CD4-positive, alpha-beta T cell treated with Interleukin-12 subunit alpha and Interleukin-12 subunit beta, for 1 hour (primary cell): ENCODE measurements at places on chromosomes 6 and 20.

DNA sequence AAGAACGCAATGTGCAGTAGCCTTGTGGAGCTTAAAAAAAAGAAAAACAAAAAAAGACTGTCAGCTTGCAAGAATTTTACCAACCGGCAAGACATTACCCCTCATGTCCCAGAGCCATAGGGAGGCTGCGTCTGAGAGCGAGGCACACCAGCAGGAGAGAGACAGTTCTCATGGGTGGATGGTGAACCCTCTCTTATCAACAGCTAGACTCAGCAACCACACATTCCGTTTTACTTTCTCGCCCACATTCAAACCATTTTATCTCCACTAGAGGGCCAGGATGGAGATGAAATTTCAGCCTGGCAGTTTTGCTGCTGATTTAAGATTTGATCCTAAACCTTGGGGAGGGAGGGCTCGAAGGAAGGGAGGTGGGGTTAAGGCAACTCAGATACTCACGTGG lies 247.0 kb downstream of the ATXN1 start:
- peak; percentile 66 for DNase-seq

DNA sequence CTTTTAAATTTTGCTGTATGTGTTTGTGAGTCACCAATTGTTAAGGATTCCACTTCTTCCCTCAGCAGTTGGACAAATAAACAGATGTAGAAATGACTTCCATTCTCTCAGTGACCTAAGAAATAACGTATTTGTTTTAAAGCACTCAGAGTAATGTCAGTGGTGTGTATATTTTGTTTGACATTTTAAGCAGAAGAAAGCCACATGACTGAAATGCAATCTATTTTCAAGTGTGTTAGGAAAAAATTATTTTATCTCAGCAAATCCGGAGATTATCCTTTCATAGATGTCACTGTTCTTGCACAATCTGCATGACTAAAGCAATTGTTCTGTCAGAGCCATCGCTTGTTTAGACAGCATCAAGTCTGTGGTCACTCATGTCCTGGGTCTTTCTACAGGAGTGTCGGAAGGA lies 77.1 kb downstream of the JAG1 start:
- DNase-seq, result no peak

- DNase-seq, result no peak
Measured at GRCh38 chr6:16721977-16722376, 39.3 kb downstream of the ATXN1 start.

DNA sequence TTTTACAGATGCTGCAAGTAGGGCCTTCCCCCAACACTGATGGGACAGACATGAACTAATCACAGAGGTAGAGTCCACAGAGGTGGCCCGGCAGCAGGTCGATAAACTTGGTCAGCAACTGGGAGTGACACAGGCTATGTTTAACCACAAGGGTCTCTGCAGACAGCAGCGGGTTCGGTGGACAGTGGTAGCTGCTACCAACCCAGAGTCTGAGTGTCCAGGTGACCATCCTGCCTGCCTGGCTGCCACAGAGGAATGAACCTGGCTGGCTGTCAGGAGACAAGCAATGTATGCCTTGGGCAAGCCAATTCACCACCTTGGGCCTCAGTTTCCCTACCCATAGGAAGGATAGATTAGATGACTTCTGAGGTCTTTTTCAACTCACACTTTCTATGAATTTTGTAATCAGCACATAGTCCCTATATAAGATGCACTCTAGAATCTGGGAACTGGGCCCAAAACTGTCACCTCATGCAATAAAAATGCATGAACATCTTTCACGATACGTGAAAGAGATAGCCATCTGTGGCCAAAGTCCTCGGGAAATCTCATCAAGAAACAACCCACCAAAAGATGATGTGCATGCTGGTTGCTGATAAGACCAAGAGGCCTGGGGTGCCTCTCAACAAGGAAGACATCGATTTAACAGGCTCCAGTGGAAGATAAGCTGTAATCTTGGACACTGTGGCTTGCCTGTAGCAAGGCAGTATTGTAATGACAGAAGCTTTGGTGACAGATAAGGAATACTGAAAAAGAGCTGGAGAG lies 30.5 kb downstream of the MDGA1 start:
- no peak for DNase-seq

GRCh38 chr6:44029444-44030185 lies 97.6 kb downstream of the MRPL14 start:
- DNase-seq, result no peak

GRCh38 chr6:17836293-17836692 lies 129.6 kb upstream of the NUP153 start:
- no peak for DNase-seq

DNA sequence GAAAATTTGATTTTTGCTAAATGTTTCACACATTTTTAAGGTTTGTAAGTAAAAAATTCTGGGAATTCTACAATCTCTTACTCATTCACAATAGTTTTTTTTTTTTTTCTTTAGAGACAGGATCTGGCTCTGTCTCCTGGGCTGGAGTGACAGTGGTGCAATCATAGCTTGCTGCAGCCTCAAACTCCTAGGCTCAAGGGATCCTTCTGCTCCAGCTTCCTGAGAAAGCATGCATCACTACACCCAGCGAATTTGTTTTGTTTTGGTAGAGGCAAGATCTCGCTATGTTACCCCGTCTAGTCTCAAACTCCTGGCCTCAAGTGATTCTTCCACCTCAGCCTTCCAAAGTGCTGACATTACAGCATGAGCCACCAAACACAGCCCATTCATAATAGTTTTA lies 232.8 kb downstream of the GJA1 start:
- no peak for DNase-seq

- peak; percentile 30 for DNase-seq
Measured at GRCh38 chr6:87723170-87724078, 21.4 kb upstream of the AKIRIN2 start.

GRCh38 chr6:88705601-88706000 lies 257.8 kb downstream of the RNGTT start:
- no peak for DNase-seq

GRCh38 chr20:52312132-52312729 lies 120.7 kb upstream of the ZFP64 start:
- DNase-seq, result peak; percentile 71

DNA sequence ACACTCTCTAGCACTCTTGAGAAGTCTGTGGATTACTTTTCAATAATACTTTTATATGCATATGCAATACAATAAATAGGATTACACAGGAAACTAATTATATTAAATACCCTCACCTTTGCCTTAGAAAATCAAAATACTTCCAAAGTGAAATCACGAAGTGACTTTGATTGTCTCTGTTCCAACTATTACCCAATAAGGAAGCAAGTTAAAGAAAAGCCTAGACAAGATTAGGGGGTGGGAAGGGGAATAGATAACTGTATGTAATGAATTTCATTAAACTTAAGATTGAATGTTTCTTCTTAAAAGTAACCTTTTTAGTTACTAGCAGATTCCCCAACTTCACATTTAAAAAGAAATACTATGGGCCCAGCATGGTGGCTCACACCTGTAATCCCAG lies 66.6 kb upstream of the SOX4 start:
- no peak for DNase-seq

DNA sequence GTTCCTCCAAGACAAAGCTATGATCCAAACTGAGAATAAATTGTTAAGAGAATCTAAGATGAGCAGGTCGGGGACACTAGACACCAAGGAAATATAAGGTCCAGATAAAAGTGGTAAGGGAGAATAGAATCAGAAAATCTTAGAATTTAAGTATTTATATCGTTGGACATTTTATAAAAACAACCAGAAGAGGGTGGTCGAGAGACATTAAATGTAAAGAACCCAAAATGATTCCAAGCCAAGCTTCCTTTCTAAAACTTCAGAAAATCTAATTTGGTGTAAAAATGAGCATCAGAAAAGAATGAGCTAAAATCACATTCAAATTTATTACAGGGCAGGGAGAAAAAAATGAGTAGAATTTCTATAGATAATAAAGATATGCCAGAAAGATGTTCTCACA lies 97.8 kb upstream of the OGFRL1 start:
- peak; percentile 40 for DNase-seq

DNA sequence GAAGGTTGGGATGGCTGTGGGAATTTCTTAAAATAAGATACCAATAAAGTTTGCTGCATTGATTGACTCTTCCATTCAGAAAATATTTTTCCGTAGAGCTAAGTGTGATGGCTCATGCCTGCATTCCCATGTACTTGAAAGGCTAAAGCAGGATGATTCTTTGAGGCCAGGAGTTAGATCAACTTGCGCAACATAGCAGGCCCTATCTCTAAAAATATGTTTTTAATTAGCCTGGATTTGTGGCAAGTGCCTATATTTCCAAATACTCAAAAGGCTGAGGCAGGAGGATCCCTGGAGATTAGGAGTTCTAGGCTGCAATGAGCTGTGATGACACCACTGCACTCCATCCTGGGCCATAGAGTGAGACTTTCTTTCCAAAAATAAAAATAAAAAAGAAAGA lies 431.2 kb upstream of the PTCHD4 start:
- DNase-seq, result no peak

DNA sequence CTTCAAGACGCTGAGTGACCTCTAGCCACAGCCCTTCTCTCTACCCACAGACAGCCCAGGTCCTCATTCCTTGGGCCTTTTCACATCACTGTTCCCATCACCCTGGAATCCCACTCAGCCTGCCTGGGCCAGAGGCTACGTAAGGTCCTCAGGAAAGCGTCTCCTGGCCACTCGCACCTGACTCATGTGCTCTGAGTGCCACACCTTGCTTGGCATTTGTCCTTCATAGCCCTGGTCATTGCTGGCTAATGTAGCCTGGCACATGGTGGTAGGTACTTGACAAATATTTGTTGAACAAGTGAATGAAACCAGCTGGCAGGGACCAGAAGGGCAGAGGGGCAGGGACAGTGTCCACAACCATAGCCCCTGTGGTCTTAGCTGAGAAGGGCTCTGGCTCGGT lies 50.6 kb upstream of the FANCE start:
- DNase-seq, result no peak

DNA sequence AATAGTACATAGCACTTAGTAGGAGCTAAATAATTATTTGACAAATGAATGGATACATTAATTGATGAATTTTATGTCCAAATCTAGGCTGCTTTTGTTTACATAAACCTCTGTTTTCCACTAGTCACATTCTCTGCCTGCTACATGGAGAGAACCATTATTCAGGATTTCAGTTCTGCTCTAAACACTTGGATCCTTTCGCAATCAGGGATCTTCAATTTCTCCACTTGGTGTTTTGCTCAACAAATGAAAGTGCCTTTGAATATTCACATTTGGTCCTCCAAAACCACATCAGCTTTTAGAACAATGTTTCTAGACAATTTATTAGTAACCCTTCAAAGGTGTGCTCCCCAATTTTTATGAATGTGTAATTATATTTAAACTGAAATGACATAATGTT lies 30.6 kb upstream of the HLA-DQB1 start:
- DNase-seq, result no peak

DNA sequence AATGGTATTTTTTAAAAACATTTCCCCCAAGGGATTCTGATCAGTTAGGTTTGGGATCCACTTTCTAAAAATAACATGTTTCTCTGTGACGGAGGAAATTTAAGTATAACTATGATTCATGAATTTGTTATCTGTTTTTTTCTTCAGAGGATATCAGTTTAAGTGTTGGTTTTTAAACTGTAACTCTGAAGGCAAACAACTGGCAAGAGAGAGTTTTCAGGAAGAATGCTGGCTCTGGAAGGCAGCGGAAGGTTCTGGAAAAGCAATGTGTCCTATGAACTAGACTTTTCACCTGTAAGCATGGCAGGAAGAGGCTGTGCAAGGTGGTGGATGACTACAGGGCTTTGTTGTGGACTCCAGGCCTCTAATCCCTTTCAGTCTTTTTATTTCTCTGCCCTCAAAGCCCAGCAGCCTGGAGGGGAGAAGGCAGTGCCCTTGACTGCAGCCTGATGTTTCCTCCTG lies 153.1 kb downstream of the GMPR start:
- DNase-seq, result no peak

DNA sequence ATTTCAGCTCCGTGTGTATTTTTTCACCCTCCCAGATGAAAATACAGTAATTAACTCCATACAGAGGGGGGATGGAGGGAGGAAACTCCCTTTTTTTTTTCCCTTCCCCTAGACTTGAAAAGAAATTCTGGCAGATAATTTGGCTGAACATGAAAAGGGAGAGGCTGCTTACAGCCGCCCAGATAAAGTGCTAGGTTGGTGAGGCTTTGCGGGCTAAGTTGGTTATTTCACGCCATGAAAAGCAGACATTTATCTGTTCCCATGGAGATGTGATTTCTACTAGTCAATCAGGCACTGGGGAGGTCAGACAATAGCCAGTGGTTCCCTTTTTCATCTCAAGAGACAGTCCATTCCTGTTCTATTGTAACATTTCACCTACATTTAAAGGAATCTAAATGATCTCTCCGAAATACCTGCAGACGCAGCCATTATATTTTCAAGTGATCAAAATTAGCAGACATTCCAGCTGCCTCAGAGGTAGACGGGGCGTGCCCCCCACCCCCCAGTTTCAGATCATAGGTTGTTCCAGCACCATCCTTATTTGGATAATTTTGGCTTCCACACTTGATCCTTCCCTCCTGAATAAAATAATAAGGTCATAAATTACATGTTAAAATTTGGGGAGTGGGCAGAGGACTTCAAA lies 143.9 kb upstream of the ZNF217 start:
- DNase-seq, result no peak

DNA sequence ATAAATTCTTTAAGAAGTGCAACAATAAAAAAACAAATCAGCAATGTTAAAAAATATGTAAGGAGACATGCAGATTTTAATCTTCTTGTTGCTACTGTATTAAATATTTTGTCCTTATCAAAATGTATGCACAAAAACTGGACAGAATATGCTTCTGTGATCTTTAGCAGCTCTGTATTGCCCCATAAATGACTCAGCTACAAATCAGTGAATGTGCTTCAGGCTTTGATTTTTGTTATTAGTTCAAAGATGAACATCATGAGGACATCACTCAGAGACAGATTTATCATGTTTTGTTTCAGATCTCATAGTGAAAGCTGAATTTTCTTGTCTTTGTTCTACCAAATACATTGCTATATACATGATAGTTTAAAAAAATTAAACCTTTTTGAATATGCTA lies 312.4 kb downstream of the GRIK2 start:
- DNase-seq, result no peak

- DNase-seq, result no peak
Measured at GRCh38 chr6:16832043-16832567, 70.8 kb upstream of the ATXN1 start.

DNA sequence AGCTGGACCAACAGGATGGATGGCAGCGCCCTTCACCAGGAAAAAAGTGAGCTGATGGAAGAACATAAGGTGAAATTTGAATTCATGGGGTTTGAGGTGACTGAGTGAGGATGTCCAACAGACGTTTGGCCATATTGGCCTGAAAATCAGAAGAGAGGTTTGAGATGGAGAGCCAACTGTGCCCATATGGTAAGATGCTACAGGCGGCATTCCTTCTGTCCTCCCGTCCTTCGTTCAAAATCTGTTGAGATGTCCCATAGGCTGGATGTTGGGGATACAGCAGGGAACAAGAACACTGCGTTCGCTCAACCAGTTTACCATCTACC lies 468 bp upstream of the CMTR1 start:
- no peak for DNase-seq
